Activated CD8-positive, alpha-beta T cell treated with anti-CD3 and anti-CD28 coated beads, Interleukin-2, amount 10 ng/mL, durations not matched to agents 7 days and 5 days (primary cell): ENCODE measurements at places on chromosomes 12 and 14. TPM values are rescaled to one million over a fixed set of nuclear protein-coding genes. Genes with fewer than 3 reads are reported as not detected.

SERPINA9 gene
- not detected for total RNA-seq

GRCh38 chr14:49670475-49670874 is 17.5 kb downstream of the POLE2 start:
- H3K36me3 ChIP-seq = peaks cover 45% of the 10 kb centered on the region
- H3K27ac ChIP-seq = no peak overlapping the region
- no peak overlapping the region for H3K4me3 ChIP-seq
- H3K4me1 ChIP-seq = no peaks in the 10 kb centered on the region

DNA sequence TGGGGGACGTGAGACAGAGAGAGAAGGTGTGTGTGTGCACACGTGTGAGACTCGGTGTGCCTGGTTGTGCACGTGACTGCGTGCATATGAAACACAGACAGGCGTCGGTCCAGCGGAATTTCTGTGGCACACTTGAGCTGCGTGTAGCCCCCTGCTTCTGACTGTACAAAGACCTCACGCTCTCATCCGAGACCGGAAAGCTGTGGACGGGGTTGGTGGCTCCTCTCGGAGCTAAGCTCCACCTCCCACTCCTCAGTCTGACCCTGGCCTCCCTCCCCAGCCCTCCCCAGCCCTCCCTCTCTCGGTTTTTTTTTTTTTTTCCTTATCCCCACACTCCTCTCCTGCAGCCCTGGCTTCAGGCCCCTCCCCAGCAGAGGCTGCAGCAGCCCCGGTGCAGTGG is 8.3 kb upstream of the C14orf180 start:
- no peaks in the 10 kb centered on the region for H3K4me1 ChIP-seq
- H3K36me3 ChIP-seq = no peaks in the 10 kb centered on the region
- no peak overlapping the region for H3K27ac ChIP-seq

- no peak for DNase-seq
- H3K36me3 ChIP-seq = no peaks in the 10 kb centered on the region
- peaks cover 2% of the 10 kb centered on the region for H3K4me1 ChIP-seq
- H3K4me3 ChIP-seq = no peak overlapping the region
Measured at GRCh38 chr12:26287671-26288381, 92.5 kb downstream of the SSPN start.

ST8SIA1 gene
- 0.29 TPM for total RNA-seq

POLE gene
- 202 TPM for total RNA-seq

DNA sequence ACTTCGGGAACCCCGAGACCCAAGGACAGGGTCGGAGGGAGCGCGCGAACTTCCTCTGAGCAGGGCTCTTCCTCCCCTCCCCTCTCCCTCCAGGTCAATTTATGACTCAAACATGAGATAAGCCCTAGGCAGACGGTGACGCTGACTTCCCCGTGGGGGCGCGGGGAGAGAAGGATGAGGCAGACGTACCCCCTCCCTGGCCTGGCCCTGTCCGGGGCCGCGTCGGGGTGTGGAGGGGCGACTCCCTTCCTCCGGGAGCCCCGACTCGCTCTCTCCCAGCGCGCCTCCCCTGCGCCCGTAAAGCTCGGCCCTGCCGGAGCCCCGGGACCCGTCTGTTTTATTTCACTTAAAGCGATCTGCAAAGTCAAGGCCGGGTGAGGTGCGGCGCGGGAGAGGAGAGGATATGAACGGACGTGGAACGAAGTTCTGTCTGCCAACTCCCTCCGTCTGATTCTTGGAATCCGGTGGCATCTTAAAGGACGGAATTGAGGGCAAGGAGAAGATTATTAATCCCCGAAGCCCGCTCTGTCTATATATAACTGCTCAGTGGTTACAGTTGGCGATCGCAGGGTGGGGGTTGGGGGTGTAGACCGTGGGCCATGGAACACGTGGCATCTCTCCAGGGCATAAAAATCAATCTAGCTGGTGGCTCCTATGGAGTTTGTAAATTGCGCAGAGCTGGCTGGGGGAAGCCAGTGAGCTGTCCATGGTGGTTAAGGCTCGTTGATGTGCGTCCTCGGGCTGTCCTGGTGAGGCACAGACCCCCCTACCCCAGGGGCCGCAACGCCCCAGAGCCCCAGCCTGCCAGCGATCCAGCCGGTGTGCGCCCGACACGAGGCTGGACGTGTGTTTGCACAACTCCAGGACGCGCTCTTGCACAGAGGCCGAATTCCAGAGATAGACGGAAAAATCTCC is 2.9 kb upstream of the PTHLH start:
- H3K4me3 ChIP-seq = no peak overlapping the region
- no peak overlapping the region for H3K27ac ChIP-seq
- no peaks in the 10 kb centered on the region for H3K36me3 ChIP-seq
- peaks cover 9% of the 10 kb centered on the region for H3K4me1 ChIP-seq
- H3K27me3 ChIP-seq = peaks cover 79% of the 10 kb centered on the region

GRCh38 chr12:79841248-79841877 is 93.5 kb downstream of the PPP1R12A start:
- no peak overlapping the region for H3K27ac ChIP-seq
- H3K4me3 ChIP-seq = no peak overlapping the region
- peaks cover 18% of the 10 kb centered on the region for H3K4me1 ChIP-seq

NID2 gene
- 0.18 TPM for total RNA-seq

DNA sequence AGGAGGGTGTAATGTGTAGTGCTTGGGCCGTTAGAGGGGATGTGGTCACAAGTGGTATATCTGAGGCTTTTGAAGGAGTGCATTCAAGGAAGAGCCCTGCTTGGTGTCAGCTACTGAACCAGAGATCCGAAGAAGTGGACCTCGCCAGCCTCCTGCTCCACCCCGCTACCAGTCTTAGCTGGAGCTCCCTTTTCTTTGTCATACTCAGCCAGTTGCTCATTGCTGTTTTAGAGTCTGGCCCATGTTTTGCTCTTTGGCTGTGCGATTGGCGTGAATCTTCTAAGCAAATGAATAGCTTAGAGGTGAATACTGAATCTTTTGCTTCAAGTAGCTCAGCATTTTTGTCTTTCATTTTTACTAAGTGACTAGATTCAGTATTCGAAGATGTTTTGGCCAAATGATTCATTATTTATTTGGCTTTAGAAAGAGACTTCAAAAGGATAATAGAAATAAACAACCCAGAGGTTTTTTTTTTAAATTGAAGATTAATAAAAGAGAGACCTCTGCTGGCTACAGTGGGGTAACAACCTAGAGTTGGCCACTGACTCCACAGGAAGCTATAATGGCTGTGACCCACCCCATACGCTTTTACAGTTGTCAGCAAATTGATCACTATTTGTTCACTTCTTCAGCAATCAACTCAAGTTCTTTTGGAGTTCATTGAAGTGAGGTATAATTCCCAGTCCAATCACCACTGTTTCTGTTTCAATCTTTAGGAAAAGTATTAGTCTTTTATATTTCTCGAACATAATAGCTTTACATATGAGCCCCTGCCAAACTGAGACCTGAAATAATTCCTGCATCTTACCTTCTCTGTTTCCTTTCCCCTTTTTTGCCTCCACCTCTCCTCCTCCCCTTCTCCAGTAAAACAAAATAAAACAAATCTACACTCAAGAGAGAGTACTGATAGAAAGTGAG is 19.9 kb downstream of the CDKN1B start:
- no peaks in the 10 kb centered on the region for H3K27me3 ChIP-seq
- peak; percentile 84 for DNase-seq
- peak overlapping the region; percentile 73 for H3K4me3 ChIP-seq
- H3K4me1 ChIP-seq = peaks cover 68% of the 10 kb centered on the region
- H3K36me3 ChIP-seq = peaks cover 51% of the 10 kb centered on the region

DNA sequence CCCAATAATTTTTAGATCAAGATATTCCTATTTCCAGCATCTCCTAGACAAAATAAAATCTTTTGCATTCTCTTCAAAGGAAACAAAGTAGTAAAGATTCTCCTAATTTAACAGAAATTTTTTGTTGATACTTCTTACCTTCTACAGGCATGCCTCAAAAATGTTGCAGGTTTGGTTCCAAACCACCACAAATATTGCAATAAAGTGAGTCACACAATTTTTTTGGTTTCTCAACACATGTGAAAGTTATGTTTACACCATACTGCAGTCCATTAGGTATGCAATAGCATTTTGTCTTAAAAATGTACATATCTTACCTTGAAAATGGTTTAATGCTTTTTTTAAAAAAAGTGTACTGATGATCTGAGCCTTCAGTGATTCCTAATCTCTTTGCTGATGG is 65.6 kb upstream of the USP15 start:
- peaks cover 44% of the 10 kb centered on the region for H3K27me3 ChIP-seq
- H3K4me3 ChIP-seq = no peak overlapping the region
- no peaks in the 10 kb centered on the region for H3K36me3 ChIP-seq
- no peak overlapping the region for H3K27ac ChIP-seq
- H3K4me1 ChIP-seq = peaks cover 28% of the 10 kb centered on the region

AKAP5 gene
- 2.1 TPM for total RNA-seq

- H3K4me3 ChIP-seq = no peak overlapping the region
- H3K36me3 ChIP-seq = peaks cover 40% of the 10 kb centered on the region
- H3K27ac ChIP-seq = no peak overlapping the region
- H3K27me3 ChIP-seq = no peaks in the 10 kb centered on the region
Measured at GRCh38 chr12:46356655-46357437, 15.7 kb downstream of the SLC38A2 start.

DNA sequence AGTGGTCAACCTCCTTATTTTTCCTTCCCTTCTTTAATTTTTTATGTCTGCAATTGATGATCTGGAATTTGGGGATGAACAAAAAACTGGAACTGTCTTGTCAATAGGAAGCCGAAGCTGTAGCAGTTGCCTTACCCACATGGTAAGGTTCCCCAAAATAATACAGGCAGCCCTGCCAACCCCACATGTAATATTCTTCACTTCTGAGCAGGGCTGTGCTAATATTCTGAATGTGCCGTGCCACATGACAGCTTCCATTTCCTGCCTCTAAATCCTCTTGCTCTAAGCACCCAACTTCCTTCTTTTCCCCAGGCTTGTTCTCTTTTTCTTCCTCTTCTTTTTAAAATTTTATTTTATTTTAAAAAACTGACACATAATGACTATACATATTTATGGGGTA is 39.6 kb downstream of the GPATCH2L start:
- no peak for DNase-seq
- H3K27ac ChIP-seq = no peak overlapping the region
- H3K27me3 ChIP-seq = no peaks in the 10 kb centered on the region
- no peak overlapping the region for H3K4me3 ChIP-seq
- H3K4me1 ChIP-seq = peaks cover 8% of the 10 kb centered on the region
- H3K36me3 ChIP-seq = peaks cover 51% of the 10 kb centered on the region
